Thymus (tissue), 14 donors: ENCODE measurements at places on chromosomes 4 and X. TPM values are rescaled to one million over a fixed set of nuclear protein-coding genes. Genes with fewer than 3 reads are reported as not detected.

- DNase-seq: no peak
Measured at GRCh38 chr4:183823434-183823833, 81.7 kb upstream of the STOX2 start.

Gene REPS2
- total RNA-seq: 1.7 TPM

DNA sequence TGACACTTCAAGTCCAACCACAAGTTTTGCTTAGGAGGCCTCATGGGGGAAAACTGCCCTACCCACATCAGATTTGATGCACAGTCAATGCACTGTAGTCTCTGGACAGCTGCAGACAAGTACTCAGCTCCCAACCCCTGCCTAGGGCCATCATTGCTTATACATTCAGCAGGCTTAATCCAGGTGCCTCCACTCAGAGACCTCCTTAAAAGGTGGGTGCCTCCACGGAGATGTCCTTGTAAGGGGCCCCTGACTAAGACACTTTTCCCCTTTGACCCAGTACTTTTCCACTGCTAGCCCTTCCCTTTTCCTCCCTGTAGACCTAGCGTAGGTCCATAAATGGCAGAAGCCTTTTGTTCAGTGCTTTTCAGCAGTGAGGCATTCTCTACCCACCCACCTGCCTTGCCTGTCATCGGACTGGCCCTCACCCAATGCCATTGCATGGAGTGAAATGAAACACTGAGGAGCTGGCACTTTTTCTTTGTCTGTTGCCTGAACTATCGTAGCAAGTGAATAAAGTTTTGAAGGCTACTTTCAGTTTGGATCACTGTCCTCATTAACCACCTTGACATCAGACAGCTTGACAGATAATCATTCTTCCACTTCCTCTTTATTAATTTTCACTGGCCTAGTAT, 23.8 kb upstream of the PLK4 start:
- no peak for DNase-seq

DNA sequence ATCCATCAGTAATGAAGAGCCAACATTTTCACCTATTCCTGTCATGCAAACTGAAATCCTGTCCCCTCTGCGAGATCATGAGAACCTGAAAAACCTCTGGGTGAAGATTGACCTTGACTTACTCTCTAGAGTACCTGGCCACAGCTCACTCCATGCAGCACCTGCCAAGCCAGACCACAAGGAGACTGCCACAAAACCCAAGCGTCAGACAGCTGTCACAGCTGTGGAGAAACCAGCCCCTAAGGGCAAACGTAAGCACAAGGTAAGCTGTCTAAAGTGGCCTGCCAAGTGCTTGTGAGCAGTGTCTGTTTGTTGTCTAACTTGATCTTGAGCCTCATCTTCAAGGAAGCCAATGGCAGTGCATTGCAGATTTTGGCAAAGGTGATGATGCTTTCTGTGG, 455.9 kb downstream of the AFF2 start:
- no peak for DNase-seq

DNA sequence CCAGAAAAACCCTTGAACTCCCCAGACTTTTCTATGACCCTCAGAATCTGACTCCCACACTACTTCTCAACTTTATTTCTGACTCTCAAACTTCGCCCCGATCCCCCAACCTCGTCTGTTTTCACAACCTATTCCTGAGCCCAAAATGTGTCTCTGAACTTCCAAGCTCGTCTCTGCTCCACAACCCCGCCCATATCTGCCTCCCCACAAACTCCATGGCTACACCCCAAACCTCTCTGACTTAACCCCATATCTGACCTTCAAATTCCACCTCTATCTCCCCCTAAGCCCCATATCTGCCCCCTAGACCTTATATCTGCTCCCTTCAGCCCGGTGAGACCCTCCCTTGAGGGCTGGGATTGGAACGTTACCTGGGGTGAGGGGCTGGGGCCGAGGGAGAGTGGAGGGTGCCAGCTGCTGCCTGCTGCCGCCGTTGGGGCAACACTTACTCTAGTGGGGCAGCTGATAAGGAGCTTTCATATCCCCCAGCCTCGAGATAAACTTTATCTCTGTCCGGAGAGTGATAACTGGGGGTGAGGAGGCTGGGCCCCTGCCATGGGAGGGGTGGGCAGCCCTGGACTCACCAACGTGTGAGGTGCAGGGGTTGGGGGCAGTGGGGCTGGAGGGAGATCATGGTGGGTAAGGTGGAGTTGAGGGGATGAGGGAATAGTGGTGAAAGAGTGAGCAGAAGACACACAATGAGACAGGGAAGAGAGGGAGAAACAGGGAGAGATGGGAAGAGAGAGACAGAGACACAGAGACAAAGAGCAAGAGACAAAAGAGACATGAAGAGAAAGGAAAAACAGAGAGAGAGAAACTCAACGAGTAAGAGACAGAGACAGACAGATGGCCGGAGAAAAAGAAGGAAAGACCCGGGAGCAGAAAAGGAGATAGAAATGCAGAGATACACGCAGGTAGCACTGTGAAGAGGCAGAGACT, 1.4 kb downstream of the GATA1 start:
- no peak for DNase-seq

Gene HSFX4
- total RNA-seq: 0.28 TPM

Gene WDR17
- total RNA-seq: 0.52 TPM

Gene OPHN1
- 1.2 TPM for total RNA-seq

Gene HPGD
- 51.6 TPM for total RNA-seq
